T-helper 22 cell (primary cell): ENCODE measurements at places on chromosomes 12 and 14.

GRCh38 chr12:113647048-113647447, 175.4 kb upstream of the LHX5 start:
- no peak for DNase-seq

DNA sequence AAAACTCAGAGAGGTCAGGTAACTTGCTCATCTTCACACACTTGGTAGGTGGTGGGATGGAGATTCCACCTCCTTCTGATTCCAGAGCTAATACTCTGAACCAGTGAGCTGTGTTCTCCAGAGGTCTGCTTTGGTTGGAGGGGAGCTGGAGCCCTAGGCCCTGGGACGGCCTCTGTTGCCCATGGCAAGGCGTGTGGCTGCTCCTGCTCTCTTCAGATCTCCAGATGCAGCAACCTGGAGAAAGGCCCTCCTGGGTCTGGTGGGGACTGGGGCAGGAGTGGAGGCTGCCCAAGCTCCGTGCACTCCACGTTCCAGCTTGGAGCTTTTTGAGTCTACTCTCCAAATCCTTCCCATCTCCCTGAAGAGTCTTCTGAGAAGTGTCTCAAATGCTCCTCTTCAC, 10.7 kb downstream of the CCND2 start:
- no peak for DNase-seq

- no peak for DNase-seq
Observed at GRCh38 chr14:24456980-24457379, 14.4 kb upstream of the SDR39U1 start.

DNA sequence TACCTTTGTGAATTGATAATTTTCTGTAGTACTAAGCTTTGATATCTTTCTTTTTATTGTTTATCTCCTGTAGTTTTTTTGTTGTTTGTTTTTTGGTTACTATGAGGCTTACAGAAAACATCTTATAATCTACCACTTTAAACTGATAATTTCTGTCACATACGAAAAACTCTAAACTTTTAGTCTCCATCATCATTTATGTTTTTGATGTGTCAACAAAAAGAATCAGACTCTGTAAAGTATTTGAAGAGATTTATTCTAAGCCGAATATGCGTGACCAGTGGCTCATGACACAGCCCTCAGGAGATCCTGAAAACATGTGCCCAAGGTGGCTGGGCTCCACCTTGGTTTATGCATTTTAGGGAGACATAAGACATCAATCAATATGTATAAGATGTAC, 167.1 kb upstream of the ARHGAP5 start:
- no peak for DNase-seq

- DNase-seq: no peak
Observed at GRCh38 chr12:111954969-111955368, 58.0 kb downstream of the TMEM116 start.

DNA sequence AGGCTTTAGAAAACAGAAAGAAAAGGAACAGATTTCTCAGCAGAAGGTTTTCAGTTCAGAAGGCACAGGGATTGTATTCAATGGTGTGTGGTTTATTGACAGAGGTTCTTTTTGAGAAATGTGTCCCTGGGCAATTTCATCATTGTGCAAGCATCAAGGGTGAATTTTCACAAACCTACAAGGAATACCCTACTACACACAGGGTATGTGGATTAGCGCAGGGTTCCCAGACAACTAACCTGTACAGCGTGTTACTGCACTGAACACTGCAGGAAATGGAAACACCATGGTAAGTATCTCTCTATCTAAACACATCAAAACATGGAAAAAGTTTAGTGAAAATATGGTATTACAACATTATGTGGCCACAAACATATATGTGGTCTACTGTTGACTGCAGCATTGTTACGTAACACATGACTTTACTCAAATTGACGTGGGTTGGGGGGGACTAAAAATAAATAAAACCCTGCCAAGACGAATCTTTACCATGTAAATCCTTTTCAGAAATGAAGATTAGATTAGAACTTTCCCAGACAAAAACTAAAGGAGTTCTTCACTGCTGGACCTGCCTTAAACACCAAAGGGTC, 893.1 kb downstream of the TMEM121 start:
- DNase-seq: no peak

DNA sequence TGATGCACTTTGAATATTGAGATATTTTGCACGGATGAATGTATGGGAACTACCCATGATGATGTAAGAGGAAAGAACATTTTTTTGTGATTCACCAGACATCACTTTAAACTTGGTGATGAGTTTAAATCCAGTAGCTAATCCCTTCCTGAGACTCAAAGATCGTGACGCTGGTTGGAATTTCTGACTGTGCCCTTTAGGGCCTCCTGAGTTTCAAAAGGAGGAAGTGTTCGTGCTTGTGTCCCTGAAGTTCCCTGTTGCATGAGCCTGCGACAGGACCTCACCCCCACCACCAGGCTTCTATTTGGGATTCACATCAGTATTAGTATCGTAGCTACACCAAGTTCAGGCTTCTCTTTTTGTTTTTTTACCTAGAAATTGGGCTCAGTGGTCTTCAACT, 18.6 kb upstream of the RIN3 start:
- no peak for DNase-seq

DNA sequence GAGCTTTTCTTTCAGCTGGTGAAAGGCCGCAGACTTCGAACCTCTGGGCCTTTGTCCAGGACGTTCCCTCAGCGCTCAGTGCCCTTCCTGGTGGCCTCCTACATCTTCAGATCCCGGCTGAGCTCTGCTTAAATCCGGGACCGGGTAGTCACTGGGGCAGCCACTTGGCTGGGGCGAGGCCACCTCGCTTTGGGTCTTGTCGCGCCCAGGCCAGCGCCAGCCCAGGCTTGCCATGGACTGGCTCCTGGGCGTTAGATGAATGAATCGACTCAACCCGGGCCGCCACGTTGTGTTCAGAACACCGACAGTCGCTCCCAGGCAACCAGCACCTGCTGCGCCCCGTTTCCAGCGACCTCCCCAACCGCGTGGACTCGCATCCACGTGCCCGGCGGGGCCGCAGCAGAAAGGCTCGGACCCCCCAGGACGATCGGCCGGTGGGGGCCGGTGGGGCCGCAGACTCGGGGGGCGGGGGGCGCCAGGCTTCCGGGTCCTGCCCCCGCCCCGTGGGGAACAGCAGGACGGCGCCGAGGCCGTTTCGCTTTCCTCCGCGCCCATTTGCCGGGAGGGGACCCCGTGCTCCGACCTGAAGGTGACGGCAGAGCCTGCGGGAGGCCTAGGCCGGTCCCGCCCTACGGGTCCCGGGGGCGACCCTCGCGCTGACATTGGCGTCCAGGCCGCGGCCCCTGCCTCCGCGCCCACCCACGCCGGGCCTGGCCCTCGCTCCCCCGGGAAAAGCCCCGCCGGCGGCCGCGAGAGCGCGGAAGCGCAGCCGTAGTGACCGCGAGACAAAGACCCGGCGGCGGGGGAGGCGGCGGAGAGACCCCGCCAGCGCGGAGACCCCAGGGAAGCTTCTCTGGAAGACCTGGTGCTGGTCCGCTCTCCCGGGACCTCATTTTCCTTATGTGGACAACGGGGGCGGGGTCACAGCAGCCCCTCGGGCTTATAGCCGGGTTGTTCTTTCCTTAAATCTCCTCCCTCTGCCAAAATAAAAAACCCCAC, 37.3 kb upstream of the RCOR1 start:
- peak; percentile 21 for DNase-seq

- DNase-seq: no peak
Observed at GRCh38 chr12:20320552-20320951, 47.8 kb upstream of the PDE3A start.

DNA sequence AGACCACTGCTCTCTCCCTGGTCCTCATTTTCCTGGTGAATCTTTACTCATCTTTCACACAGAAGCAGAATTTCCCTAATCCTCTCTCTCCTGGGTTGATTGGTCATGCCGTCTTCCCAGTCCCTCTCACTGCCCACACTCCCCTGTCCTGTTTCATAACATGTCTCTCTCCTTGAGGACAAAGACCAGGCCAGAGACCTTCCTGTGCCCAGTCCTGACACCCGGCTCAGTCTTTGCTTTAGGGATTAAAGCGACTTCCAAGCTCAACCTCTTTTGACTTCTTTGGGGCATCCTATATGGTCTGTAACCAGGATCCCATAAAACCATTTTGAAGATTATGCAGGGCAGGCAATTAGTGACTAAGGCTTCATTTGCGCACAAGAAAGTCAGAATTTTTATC, 105.5 kb downstream of the BCL11B start:
- no peak for DNase-seq

- no peak for DNase-seq
Observed at GRCh38 chr12:132700212-132700822, 10.3 kb upstream of the PGAM5 start.

- no peak for DNase-seq
Observed at GRCh38 chr12:62127516-62127915, 132.7 kb upstream of the USP15 start.

DNA sequence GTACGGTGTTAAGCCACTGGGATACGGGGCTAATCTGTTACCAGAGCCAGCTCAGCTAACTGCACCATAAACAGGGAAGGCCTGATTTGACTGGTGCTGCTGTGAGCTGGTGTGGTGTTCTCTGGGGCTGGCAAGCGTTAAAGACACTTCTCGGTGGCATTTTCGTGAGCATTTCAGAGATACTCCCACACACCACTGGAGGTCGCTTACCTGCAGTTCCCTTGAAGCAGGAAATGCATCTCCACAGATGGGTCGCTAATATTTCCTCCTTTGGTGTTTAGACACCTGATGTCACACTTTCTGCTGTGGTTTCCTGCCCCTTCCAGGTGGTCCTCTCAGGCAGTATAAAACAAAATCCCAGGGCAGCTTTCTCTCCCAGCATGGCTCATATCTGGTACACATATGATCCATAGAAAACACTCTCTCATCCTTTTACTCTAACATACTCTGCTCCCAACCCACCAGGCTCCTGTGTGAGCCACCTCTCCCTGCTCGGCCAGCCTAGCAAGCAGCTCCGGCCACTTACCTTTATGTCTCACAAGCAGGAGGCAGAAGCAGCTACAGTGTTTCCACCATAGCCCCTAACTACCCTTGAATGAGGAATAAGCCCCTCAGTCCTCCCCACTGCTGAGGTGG, 129.9 kb upstream of the GRIN2B start:
- DNase-seq: no peak

- DNase-seq: no peak
Observed at GRCh38 chr12:11855983-11856374, 206.5 kb downstream of the ETV6 start.

GRCh38 chr12:79983986-79984620, 49.2 kb upstream of the PPP1R12A start:
- DNase-seq: no peak

GRCh38 chr12:62817556-62818271, 117.2 kb downstream of the PPM1H start:
- no peak for DNase-seq

GRCh38 chr12:2732290-2732689, 62.5 kb upstream of the FKBP4 start:
- DNase-seq: no peak

GRCh38 chr14:102225936-102226335, 79.0 kb downstream of the MOK start:
- no peak for DNase-seq

- no peak for DNase-seq
Observed at GRCh38 chr14:99143793-99144192, 128.2 kb downstream of the BCL11B start.

DNA sequence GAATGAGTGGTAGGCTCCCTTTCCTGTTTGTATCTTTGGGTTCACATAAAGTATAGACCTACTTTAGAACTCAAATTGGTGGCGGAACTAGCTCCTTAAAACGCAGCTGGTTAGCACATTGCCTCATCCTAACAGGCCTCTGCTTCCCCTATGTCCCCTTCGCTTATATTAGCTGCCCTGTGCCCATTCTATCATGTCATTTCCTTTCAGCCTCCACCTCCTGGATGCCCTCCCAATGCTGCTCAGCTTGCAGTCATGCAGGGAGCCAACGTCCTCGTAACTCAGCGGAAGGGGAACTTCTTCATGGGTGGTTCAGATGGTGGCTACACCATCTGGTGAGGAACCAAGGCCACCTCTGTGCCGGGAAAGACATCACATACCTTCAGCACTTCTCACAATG, 3.5 kb downstream of the DAZAP2 start:
- no peak for DNase-seq

GRCh38 chr14:68741839-68742470, 50.9 kb downstream of the ZFP36L1 start:
- DNase-seq: no peak

DNA sequence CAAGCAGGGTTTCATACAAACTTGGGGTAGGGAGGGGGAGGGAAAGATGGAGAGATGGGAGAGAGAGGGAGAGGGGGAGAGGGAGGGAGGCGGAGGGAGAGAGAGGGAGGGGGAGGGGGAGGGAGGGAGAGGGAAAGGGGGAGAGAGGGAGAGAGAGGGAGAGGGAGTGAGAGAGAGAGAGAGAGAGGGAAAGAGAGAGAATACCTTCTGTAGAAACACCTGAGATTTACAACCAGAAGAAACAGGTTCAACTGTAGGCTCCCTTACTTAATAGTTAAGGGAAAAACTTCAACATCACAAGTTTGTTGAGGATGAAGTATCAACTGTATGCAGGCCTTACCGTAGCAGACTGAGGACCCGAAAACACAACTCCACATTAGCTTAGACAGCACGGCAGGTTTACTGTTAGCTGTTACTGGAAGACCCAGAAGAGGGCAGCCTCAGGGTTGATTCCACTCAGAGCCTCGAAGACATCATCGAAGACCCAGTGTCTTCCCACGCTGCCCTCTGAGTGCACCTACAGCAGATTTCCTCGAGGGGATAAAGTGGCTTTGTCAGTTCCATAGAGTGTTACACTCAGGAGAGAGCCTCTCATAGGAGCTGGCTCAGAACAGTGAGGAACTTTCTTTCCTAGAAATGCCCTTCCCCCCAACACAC, 72.4 kb downstream of the NT5DC3 start:
- no peak for DNase-seq

DNA sequence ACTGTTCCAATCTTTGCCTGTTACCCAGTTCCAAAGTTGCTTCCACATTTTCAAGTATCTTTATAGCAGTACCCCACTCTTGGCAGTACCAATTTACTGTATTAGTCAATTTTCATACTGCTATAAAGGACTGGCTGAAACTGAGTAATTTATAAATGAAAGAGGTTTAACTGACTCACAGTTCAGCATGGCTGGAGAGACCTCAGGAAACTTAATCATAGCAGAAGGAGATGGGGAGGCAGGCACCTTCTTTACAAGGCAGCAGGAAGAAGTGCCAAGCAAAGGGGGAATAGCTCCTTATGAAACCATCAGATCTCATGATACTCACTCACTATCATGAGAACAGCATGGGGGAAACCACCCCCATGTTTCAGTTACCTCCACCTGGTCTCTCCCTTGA, 215.0 kb downstream of the SNAPC1 start:
- DNase-seq: no peak

DNA sequence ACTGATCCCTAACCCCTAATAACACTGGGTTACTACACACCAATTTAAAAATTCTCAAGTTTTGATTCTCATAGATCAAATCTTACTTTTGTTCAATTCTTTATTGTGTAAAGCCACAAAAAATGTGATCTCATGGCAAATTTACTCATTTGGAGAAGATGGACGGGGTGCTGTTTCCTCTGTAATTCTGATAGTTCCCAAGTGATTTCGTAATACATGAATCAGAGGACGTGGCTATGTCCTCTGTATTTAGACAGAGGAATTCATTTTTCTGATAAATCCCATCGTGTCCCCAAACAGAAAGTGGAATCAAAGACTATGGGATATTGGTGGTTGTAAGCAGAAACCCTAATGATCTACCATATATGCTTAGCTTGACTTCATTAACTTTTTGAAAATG, 76.6 kb upstream of the GNG2 start:
- no peak for DNase-seq

GRCh38 chr14:39875028-39875427, 442.8 kb upstream of the FBXO33 start:
- DNase-seq: no peak

- no peak for DNase-seq
Observed at GRCh38 chr12:78571953-78572352, 292.6 kb upstream of the SYT1 start.

- DNase-seq: no peak
Observed at GRCh38 chr12:58918469-58918844, 1.8 kb downstream of the LRIG3 start.
